ENCODE measurements at places on chromosomes 4 and X. TPM values are rescaled to one million over a fixed set of nuclear protein-coding genes. Genes with fewer than 3 reads are reported as not detected.

SLC49A3 gene
- 22.3 TPM for total RNA-seq

KIF4A gene
- 0.33 TPM for total RNA-seq

PWWP3B gene
- 7.0 TPM for total RNA-seq

TKTL2 gene
- total RNA-seq: not detected

NOA1 gene
- 22.6 TPM for total RNA-seq

STAG2 gene
- 83.2 TPM for total RNA-seq

EGF gene
- 12.5 TPM for total RNA-seq

C4orf54 gene
- total RNA-seq: not detected

SPINK2 gene
- 0.66 TPM for total RNA-seq

ODAPH gene
- not detected for total RNA-seq

FAM193A gene
- 24.7 TPM for total RNA-seq

ANXA5 gene
- total RNA-seq: 430 TPM

GSX2 gene
- not detected for total RNA-seq

SFRP2 gene
- 6.9 TPM for total RNA-seq

CLDN22 gene
- total RNA-seq: not detected

SULT1E1 gene
- total RNA-seq: not detected

OPRPN gene
- total RNA-seq: not detected

AWAT2 gene
- total RNA-seq: not detected

FRG2 gene
- not detected for total RNA-seq

CFAP99 gene
- not detected for total RNA-seq

ATP8A1 gene
- 14.8 TPM for total RNA-seq

FAAH2 gene
- total RNA-seq: 30.2 TPM

DCAF12L2 gene
- total RNA-seq: 0.64 TPM

SLC7A11 gene
- 0.16 TPM for total RNA-seq

TXK gene
- 3.4 TPM for total RNA-seq

ASB12 gene
- total RNA-seq: not detected

GAB1 gene
- 38.7 TPM for total RNA-seq

SHOX gene
- 0.80 TPM for total RNA-seq

TLR7 gene
- total RNA-seq: 0.98 TPM

PITX2 gene
- 0.33 TPM for total RNA-seq

GLRA2 gene
- not detected for total RNA-seq

SH3D19 gene
- total RNA-seq: 297 TPM

Data from breast epithelium (tissue), 4 donors.